ENCODE measurements at places on chromosomes 4 and X. TPM values are rescaled to one million over a fixed set of nuclear protein-coding genes. Genes with fewer than 3 reads are reported as not detected.

GRCh38 chr4:150010525-150011126 lies 67.6 kb upstream of the DCLK2 start:
- peak; percentile 21 for DNase-seq
- H3K27me3 ChIP-seq, result no peaks in the 10 kb centered on the region
- H3K4me1 ChIP-seq, result no peaks in the 10 kb centered on the region
- H3K36me3 ChIP-seq, result no peaks in the 10 kb centered on the region

DNA sequence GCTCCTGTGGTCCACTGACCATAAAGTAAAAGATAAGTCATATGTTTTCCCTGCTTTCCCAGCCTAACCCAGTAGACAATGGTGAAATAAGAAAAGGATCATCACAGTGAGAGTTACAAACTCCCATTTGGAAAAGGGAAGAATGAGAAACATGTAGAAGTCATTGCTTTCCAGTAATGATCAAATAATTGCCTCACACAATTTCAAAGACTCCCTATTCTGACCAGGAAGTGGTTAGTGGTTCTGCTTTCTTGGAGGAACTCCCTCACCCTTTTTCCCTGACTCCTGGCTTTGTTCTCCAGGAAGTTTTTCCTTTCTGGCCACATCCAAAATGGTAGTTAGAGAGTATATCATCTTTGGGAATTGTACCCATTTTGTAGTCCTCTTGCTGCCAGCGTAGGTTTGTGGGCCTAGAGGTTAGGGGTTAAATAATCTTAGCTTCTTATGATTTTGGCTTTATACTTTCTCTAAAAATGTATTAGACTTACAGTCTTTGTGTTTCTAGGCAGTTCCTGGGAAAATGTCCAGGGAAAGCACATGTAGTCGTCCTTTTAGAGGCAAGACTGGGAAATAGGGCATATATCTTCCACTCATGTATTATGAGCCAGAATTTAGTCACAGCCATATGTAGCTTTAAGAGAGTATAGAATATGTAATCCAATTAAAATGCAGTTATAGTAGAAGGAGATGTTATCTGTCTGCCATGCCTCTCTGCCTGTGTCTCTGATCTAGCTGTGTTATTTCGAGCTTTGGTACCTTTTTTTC lies 10.5 kb downstream of the VAMP7 start:
- H3K27ac ChIP-seq, result no peak overlapping the region
- no peaks in the 10 kb centered on the region for H3K27me3 ChIP-seq
- peaks cover 20% of the 10 kb centered on the region for H3K36me3 ChIP-seq
- DNase-seq, result no peak
- no peaks in the 10 kb centered on the region for H3K4me1 ChIP-seq

DCTD gene
- polyA plus RNA-seq, result 95.8 TPM

GRCh38 chr4:1695913-1696312 lies 11.8 kb upstream of the FAM53A start:
- H3K27ac ChIP-seq, result no peak overlapping the region
- peaks cover 72% of the 10 kb centered on the region for H3K36me3 ChIP-seq
- no peak overlapping the region for H3K4me3 ChIP-seq
- no peak for DNase-seq

DNA sequence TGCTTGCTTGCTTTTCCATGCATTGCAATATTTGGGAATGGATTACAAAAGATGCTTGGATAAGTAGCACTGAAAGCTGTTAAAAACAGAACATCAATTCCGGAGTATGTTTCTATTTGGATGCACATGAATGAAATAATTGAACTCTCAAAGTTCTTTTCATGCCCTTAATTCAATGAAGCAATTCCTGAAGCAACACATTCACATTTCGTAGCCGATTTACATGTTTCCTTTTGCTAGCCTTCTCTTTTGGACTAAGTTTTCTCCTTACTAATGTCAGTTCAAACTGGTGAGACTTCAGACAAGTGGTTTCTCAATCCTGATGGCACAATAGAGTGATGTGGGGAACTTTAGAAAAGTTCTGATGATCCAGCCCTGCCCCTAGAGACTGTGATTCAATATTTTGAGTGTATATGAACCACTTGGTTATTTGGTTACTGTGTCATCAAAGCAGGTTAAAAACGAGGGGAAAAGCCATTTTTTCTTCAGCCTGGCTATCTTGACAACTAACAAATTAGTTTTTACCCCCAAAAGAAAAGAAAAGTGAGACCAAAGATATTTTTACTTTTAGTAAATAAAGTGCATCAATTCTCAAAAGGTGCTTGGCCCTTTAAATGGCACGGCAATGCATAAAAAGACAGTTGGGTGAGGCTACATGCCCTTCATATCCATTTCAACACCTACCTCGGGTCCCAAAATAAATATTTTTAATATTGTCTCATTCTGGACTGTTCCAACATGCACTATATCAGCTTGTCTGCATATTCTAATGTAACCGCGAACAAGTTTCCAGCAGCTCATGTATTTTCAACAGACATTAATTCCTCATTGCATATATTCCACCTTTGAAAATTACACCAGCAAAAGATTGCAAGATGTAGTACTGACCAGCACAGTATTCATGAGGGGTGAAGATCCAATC lies 90.1 kb upstream of the RPL34 start:
- no peak for DNase-seq
- no peaks in the 10 kb centered on the region for H3K27me3 ChIP-seq
- H3K4me1 ChIP-seq, result no peaks in the 10 kb centered on the region
- H3K27ac ChIP-seq, result no peak overlapping the region
- no peaks in the 10 kb centered on the region for H3K36me3 ChIP-seq
- no peak overlapping the region for H3K4me3 ChIP-seq

GRCh38 chr4:6042293-6043063 lies 24.2 kb upstream of the C4orf50 start:
- H3K27ac ChIP-seq, result no peak overlapping the region
- no peaks in the 10 kb centered on the region for H3K4me1 ChIP-seq
- H3K36me3 ChIP-seq, result no peaks in the 10 kb centered on the region
- DNase-seq, result no peak
- H3K4me3 ChIP-seq, result no peak overlapping the region

DNA sequence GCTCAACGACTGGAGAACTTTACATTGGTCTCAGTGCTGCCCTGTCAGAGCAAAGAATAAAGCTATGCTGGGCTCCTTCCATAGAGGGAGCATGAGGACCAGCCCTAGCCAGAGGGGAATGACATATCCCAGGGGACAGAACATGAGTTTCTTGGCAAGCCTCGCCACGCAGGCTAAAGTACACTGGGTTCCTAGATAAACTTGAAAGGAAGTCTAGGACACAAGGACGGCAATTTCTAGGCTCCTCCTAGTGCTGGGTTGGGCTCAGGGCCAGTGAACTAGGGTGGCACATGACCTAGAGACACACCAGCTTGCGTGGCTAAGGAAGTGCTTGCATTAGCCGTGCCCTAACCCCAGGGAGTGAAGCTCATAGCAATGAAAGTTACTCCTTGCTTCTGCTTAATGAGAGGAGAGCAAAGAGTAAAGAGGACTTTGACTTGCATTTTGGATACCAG lies 141.0 kb downstream of the MAB21L2 start:
- H3K27ac ChIP-seq, result peak overlapping the region; percentile 89
- DNase-seq, result peak; percentile 99
- peaks cover 23% of the 10 kb centered on the region for H3K4me1 ChIP-seq
- H3K36me3 ChIP-seq, result peaks cover 4% of the 10 kb centered on the region
- no peaks in the 10 kb centered on the region for H3K27me3 ChIP-seq

- H3K27ac ChIP-seq, result no peak overlapping the region
- peaks cover 3% of the 10 kb centered on the region for H3K4me1 ChIP-seq
- no peak for DNase-seq
- H3K4me3 ChIP-seq, result no peak overlapping the region
- H3K36me3 ChIP-seq, result no peaks in the 10 kb centered on the region
These were observed 69.1 kb downstream of the PSAPL1 start for GRCh38 chr4:7365462-7366179.

NPNT gene
- polyA plus RNA-seq, result 163 TPM

DNA sequence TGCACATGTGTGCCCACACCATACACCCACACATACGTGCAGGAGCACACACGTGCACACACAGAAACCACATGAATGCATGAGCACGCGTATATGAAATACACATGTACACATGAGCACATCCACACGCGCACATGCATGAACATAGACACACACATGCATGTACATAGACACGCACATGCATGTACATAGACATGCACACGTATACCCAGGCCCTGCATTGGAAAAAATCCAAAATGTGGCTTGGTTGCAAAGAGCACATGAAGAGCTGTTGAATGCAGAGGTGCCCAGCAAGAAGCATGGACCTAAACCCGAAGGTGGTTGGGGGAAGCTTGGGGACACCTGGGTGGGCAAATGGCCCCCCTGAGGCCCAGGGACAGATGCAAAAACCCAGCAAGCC lies 18.5 kb downstream of the CD99 start:
- no peak overlapping the region for H3K4me3 ChIP-seq
- H3K36me3 ChIP-seq, result peaks cover 21% of the 10 kb centered on the region
- no peak for DNase-seq
- H3K27ac ChIP-seq, result peak overlapping the region; percentile 71
- no peaks in the 10 kb centered on the region for H3K27me3 ChIP-seq

NEUROG2 gene
- polyA plus RNA-seq, result not detected

XAGE1A gene
- not detected for polyA plus RNA-seq

DNA sequence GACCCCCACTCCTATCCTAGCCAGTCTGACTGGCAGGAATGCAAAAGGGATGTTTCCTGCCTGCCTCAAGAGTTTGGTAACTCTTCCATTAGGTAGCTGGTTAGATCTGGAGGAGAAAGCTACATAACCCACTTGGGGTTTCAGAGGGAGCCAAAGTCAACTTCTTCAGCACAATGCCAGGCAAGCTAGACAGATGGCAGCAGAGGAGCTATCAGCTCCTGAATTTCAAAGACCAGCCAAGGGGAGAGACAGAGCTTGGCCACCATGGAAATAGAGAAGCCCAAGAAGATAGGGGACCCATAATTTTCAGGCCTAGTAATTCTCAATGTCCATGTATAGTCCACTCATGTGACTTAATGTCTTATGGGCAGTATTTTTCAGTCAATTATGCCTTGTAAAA lies 56.4 kb downstream of the PGRMC1 start:
- no peak overlapping the region for H3K27ac ChIP-seq
- H3K27me3 ChIP-seq, result no peaks in the 10 kb centered on the region
- no peak for DNase-seq
- H3K36me3 ChIP-seq, result no peaks in the 10 kb centered on the region
- H3K4me3 ChIP-seq, result no peak overlapping the region

DNA sequence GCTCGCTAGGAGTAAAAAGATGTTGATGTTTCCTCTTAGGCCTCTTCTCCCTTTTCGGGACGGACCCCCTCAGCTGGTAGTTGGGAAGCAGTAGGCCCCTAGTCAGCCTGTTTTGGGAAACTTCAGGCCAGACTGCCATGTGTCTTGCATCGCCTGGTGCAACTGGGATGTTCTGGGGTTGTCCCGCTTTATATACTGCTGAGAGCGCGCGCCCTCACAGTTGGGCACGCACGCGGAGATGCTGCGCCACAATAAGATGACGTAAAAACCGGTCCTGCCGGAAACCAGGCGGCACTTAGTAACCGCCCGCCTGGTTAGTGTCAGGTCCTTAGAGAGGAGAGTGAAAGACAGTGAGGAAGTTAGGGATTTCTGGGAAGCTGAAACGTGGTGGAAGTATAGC lies 231.3 kb upstream of the CT83 start:
- no peaks in the 10 kb centered on the region for H3K27me3 ChIP-seq
- no peak overlapping the region for H3K4me3 ChIP-seq
- H3K27ac ChIP-seq, result no peak overlapping the region
- H3K36me3 ChIP-seq, result no peaks in the 10 kb centered on the region
- no peak for DNase-seq

NWD2 gene
- 0.64 TPM for polyA plus RNA-seq

DCK gene
- polyA plus RNA-seq, result 20.3 TPM

SCML2 gene
- polyA plus RNA-seq, result 6.1 TPM

DNA sequence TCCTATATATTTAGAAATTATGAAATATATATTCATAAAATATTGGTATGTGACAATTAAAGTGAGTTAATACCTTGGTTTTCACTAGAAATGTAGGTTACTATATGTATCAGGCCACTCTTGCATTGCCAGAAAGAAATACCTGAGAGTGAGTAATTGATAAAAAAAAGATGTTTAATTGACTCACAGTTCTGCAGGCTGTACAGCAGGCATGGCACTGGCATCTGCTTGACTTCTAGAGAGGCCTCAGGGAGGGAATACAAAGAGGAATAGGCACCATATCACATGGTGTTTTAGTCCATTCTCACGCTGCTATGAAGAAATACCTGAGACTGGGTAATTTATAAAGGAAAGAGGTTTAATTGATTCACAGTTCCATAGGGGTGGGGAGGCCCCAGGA lies 1560.6 kb downstream of the STIM2 start:
- H3K27ac ChIP-seq, result no peak overlapping the region
- H3K27me3 ChIP-seq, result no peaks in the 10 kb centered on the region
- DNase-seq, result no peak
- no peaks in the 10 kb centered on the region for H3K4me1 ChIP-seq
- H3K36me3 ChIP-seq, result no peaks in the 10 kb centered on the region
- H3K4me3 ChIP-seq, result no peak overlapping the region

- H3K27me3 ChIP-seq, result no peaks in the 10 kb centered on the region
- H3K4me3 ChIP-seq, result no peak overlapping the region
- peak overlapping the region; percentile 39 for H3K27ac ChIP-seq
- peaks cover 29% of the 10 kb centered on the region for H3K4me1 ChIP-seq
- peak; percentile 46 for DNase-seq
- no peaks in the 10 kb centered on the region for H3K36me3 ChIP-seq
These were observed 131.2 kb upstream of the STX18 start for GRCh38 chr4:4673070-4673469.

DNA sequence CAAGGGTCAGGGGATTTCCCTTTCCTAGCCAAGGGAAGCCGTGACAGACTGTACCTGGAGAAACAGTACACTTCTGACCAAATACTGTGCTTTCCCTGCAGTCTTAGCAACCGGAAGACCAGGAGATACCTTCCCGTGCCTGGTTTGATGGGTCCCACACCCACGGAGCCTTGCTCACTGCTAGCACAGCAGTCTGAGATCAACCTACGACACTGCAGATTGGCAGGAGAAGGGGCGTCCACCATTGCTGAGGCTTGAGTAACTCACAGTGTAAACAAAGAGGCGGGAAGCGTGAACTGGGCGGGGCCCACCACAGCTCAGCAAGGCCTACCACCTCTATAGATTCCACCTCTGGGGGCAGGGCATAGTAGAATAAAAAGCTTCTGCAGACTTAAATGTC lies 48.7 kb upstream of the SRD5A3 start:
- no peaks in the 10 kb centered on the region for H3K36me3 ChIP-seq
- H3K27me3 ChIP-seq, result no peaks in the 10 kb centered on the region
- H3K4me3 ChIP-seq, result no peak overlapping the region
- H3K27ac ChIP-seq, result no peak overlapping the region
- DNase-seq, result no peak

TRIML2 gene
- polyA plus RNA-seq, result not detected

GRCh38 chr4:109574443-109574850 lies 14.4 kb downstream of the MCUB start:
- H3K27me3 ChIP-seq, result no peaks in the 10 kb centered on the region
- no peak overlapping the region for H3K4me3 ChIP-seq
- DNase-seq, result peak; percentile 51
- no peaks in the 10 kb centered on the region for H3K4me1 ChIP-seq
- no peaks in the 10 kb centered on the region for H3K36me3 ChIP-seq

GRCh38 chr4:37685161-37685822 lies 884 bp downstream of the RELL1 start:
- peaks cover 24% of the 10 kb centered on the region for H3K4me1 ChIP-seq
- peak; percentile 68 for DNase-seq
- no peaks in the 10 kb centered on the region for H3K27me3 ChIP-seq
- peaks cover 3% of the 10 kb centered on the region for H3K36me3 ChIP-seq
- H3K4me3 ChIP-seq, result peak overlapping the region; percentile 69
